ENCODE measurements at places on chromosomes 7 and 10.

DNA sequence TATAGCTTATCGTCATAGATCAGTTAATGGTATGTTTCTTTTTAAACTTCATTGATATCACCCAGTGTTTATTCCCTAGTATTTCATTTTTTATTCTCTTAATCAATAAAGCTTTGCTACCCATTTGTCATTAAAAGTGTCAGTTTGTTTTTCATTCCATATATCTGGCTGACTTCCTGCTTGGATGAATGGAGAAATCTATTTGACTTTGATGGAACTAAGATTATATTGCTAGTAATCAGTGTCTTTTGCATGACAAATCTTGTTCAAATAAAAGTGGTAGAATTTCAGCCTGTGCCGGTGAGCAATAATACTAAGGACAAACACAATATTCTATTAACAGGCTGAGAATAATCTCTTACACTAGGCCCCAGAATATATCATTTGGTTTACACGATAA, 203.3 kb downstream of the SEC23IP start:
- DNase-seq: no peak

DNA sequence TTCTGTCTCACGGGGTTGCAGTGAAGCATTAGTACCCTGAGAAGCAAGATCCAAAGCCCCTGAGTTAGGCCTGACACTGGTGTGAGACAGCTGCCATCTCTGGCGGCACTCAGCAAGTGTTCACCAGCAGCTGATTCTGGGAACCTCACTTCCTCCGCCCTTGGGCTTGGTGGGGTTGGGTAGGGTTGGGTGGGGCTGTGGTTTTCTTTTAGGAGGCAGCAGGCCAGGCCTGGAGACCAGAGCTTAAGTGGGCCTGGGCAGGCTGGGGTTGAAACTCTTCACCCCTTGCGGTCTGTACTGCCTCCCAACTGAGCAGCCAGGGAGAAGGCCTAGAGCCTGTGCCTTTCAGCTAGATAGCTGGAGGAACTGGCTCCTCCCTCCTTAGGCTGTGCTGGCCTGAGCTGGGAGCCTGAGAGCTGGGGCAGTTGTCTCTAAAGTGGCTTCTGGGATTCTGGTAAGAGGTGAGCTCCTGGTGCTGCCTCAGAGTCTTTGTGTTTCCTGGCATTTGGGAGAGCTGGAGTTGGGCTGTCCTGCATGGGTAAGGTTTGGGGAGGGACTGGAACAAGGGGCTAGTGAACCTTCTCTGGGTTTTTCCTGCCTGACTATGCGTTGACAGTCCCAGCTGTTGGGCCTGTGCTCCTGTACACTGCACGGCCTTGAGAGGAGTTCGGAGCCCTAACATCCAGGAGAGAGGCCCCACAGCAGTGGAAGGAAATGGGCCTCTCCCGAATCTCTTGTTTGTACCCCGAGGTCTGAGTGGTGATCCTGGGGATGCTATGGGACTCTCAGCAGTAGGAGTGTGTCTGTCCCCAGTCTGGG, 5.1 kb downstream of the TSPAN14 start:
- DNase-seq: peak; percentile 65

DNA sequence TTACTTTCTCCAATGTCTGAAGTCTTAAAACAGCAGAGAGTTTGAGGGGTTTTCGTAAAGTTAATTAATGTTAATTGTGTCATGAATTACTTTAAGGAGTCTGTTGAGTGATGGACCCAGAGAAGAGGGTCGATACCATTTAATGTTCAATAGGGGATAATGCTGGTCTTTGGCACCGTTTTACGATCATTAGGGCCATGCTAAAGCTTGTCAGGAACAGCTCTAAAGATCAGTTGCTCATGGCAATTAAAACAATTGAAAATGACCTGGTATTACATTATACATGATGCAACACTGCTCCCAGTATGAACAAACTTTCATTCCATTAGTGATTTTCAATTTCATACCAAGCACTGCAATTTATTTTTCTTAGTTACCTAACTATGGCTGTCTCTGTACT, 296.9 kb downstream of the ETV1 start:
- no peak for DNase-seq

DNA sequence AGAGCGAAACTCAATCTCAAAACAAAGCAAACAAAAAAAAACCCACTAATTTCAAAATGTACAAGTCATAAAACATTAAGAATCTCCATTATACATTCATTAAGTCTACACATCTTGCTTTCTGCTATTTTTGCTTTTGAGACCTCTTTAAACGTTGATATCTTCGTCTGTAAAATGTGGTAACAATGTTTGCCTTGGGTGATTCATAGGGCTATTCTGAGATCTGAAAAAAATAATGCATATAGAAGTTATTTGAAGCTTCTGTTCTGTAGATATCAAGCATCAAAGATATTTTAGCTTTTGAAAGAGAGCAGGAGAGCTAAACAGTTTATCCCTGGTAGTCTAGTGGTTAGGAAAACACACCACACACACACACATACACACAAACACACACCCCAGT, 158.1 kb upstream of the PLXDC2 start:
- DNase-seq: no peak

GRCh38 chr7:1969459-1970284, 263.1 kb downstream of the MAD1L1 start:
- no peak for DNase-seq

GRCh38 chr10:82288461-82288881, 413.5 kb downstream of the NRG3 start:
- DNase-seq: no peak

- DNase-seq: no peak
These were observed 198.3 kb downstream of the ADRA2A start for GRCh38 chr10:111275091-111275490.

DNA sequence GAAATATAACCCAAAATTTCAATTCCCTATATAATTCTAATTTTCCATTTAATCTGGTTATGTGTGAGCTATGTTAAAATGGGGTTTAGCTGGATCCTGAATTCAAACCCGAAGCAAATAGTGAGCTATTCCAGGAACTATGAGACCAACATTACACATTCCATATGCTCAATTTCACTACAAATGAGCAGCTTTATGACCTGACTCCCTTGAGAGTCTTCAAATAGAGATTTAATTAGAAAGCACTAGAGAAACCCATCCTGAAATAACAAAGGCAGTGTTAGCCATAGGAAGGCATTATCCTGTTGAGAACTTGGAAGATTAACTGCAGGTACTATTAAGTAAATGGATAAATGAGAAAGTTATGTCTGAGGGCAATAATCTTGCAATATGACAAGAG, 890.0 kb downstream of the GRM8 start:
- DNase-seq: no peak

GRCh38 chr7:34751725-34752643, 94.0 kb downstream of the NPSR1 start:
- DNase-seq: no peak

DNA sequence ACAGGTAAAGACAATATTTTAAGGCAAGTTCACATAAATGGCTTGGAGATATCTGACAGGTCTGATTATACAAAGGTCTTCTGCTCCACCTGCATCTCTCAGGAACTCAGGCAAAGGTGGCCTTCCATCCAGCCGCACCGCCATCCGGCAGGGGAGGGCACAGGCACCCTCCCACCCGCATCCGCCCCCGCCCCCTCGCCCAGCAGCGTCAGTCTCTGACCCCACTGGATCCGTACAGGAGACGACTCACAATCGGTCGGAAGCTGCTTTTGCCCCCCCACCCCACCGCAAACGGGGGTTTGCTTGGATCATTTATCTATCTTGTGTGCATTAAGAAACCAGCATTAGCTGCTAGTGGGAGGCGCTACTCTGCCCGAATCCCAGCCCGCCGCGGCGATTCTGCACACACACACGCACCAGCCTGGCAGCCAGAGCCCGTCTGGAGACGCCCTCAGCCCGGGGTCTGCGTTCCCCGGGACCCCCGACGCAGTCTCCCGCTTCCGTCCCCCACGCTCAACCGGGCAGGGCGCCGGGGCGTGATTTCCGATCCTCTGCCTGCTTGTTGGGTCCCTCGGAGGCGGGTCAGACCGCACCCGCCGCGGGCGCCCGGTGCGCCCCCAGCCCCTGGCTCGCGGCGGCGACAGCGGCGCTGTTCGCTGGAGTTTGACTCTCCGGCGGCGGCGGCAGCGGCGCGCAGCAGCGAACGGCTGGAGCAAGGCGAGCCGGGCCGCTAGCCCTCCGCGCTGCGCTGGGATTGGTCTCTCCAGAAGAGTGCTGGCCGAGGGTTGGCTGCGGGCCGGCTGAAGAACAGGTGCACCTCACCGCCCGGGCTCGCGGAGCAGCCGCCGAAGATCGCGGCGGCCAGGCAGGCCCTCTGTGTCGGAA, 820 bp upstream of the NRG3 start:
- DNase-seq: peak; percentile 86

- peak; percentile 77 for DNase-seq
These were observed 2.5 kb downstream of the SAP25 start for GRCh38 chr7:100570954-100571828.

DNA sequence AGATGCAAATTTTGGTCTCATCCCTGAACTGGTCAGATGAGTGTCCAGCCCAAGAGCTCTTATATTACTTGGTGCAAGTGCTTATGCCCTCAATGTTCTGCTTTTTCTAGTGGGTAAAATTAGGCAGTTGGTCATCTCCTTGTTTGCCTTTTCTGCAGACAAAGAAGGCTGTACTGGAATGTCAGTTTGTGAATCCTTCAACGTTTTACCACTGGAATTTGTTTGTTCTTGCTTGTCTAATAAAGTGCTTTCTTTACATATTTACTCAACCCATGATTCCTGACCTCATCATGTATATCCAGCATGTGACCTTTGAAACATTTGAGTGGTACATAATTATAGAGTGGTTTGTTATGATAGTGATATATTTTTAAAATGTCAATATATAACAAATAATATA, 232.2 kb upstream of the TEX47 start:
- no peak for DNase-seq

DNA sequence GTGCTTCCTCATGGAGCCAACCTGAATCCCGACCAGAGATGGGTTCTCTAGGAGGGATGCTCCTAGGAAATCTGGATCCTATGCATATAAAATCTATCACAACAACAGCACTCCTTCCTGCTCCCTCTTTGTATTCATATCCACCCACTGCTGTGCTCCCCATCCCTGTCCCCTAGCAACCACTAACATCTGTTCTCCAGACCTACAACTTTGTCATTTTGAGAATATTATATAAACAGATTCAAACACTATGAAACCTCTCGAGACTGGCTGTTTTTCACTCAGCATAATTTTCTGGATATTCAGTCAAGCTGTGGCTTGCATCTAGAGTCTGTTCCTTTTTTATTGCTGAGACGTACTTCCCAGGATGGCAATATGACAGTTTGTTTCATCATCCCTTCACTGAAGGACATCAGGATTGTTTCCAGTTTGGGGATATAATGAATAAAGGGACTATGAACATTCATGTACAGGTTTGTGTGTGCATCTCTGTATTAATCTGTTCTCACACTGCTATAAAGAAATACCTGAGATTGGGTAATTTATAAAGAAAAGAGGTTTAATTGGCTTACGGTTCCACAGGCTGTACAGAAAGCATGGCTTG, 36.0 kb upstream of the PRR15 start:
- DNase-seq: no peak

DNA sequence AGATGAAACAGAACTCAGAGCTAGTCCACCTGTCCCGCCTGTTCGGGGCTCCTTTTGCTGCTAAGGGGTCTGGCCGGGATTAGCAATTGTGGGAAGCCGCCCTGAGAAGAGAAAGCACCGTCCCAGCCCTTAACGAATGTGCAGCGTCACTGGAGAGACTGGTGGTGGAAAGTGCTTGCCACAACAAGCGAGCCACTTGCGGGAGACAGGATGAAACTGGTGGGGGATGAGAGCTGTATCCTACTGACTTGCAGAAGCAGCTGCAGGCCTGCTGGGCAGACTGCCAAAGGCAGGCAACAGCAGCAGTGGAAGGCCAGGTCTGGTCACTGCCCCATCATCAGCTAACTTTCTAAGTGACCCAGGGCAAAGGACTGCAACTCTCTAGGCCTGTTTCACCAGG, 95.4 kb downstream of the FAM53B start:
- no peak for DNase-seq

- no peak for DNase-seq
These were observed 94.9 kb upstream of the PIK3CG start for GRCh38 chr7:106770191-106770590.

DNA sequence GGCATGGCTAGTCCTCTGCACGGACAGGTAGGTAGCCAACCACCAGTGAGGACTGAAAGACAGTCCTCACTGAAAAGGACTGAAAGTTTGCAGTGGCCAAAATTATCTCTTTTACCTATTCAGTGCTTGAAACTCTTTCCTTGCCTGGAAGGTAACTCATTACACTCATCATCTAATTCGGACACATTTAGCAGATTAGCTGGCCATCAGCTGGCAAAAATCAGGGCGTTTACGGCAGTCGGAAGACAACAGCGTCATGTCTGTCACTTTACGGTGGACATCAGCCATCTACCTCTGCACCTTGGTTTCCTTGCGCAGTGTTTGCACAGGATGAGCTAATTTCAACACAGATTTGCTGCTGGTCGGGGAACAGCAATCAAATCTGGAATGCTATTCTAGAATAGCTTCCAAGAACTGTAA, 740 bp downstream of the ANXA7 start:
- DNase-seq: no peak

DNA sequence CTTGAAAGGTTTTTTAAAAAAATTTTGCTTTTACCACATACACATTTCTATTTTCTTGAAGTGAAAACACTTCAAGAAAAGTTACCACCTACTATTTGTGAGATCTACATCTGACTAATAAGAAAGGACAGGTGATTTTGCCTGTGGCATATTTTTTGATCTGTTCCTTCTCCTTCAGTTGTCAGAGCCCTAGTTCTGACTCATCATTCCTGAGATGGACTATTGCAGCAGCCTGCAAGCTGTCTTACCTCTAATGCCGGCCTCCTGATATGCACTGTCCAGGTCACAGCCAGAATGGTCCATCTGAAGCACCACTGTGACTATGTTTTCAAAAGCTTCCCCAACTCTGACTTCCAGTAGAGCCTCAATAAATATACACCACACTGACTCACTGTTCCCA, 28.2 kb upstream of the ANK3 start:
- no peak for DNase-seq

GRCh38 chr7:38630720-38631673, at the start of gene AMPH:
AMPH (minus strand) TSS chr7:38631373; CDS start chr7:38631351, 22 bp downstream.
- DNase-seq: peak; percentile 56

DNA sequence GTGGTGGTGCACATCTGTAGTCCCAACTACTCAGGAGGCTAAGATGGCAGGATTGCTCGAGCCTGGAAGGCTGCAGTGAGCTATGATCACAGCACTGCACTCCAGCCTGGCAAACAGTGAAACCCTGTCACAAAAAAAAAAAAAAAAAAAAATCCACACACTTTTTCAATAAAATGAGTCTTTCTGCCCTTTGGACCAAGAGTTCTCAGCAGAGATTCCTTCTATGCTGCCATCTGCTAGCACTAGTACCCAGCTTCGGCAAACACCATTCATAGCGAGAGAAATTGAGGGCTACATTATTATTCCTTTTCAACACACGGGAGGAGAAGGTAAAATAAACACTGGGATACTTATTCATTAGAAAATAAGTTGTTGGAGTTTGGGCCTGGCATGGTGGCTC, 43.4 kb upstream of the CCDC7 start:
- DNase-seq: no peak

- DNase-seq: no peak
These were observed 186.0 kb downstream of the SEMA3D start for GRCh38 chr7:85000735-85001350.
